ENCODE measurements at places on chromosomes 4 and X.

GRCh38 chrX:9992724-9993123 lies 25.6 kb downstream of the CLDN34 start:
- DNase-seq = no peak

- DNase-seq = no peak
These were observed 137.4 kb upstream of the GUCY1A1 start for GRCh38 chr4:155529272-155529671.

DNA sequence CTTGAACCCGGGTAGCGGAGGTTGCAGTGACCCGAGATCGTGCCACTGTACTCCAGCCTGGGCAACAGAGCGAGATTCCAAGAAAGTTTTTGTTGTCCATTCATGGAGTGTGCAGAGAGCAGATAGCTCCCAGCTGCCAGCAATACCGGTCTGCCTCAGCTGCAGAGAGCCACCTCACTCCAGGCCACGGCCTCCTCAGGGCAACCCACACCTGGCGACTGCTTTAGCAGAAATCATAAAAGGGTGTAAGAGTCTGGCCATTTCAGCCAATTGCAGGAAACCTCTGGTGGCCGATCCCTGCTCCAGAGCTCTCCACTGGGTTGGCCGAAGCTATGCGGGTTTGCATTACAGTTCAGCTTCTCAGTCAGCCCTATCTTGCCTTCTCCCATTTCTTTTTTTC lies 227.4 kb upstream of the BCOR start:
- DNase-seq = no peak

GRCh38 chr4:150938417-150938816 lies 76.7 kb downstream of the LRBA start:
- DNase-seq = no peak

- DNase-seq = peak; percentile 8
These were observed at the start of gene ADAMTS3 for GRCh38 chr4:72568959-72569718. TSS of gene ADAMTS3 (minus strand) at chr4:72569221. CDS start at chr4:72568762, 459 bp downstream.

GRCh38 chrX:116436358-116436816 lies at the start of gene SLC6A14:
TSS of gene SLC6A14 (plus strand) at chrX:116436606. CDS start at chrX:116436710, 104 bp downstream.
- DNase-seq = no peak

DNA sequence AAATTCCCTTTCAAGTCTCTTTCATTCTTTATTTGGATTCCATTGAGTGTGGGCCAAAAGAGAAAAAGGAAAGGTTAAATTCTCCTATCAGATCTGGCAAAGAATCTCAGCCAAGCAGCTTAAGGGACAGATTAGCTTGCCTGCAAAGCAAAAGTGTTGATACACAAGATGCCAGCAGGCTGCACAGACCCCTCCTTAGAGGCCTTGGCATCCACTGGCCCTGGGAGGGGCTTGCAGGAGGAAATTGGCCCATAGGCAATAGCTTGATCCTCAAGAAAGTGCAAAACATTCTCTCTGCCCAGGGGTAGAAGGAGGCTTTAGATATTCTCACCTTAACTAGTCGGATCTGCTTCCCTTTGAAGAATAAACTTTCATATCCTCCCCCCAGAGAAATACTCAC lies 300.4 kb upstream of the CPEB2 start:
- DNase-seq = no peak

DNA sequence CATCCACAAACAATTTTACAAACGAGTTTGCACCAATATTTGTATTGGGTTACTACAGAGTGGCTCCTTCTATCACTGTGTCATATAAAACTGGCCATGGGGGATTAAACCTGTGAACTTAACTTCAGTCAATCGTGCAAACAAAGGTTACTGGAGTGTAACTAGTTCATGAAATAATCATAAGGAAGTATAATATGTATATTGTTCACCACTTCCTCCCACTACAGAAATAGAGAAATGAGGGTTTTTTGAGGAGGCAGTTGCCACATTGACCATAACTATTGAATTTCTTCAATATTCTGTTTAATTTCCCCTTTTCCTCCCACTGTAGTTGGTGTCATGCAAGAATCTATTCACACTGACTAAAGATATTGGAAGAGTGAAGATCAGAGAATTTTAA lies at the start of gene GPR82:
Gene GPR82, plus strand, starts transcription at position 356 of the 400 bp plus-strand sequence. CDS start 2,846 bp downstream, outside the sequence.
- DNase-seq = no peak

DNA sequence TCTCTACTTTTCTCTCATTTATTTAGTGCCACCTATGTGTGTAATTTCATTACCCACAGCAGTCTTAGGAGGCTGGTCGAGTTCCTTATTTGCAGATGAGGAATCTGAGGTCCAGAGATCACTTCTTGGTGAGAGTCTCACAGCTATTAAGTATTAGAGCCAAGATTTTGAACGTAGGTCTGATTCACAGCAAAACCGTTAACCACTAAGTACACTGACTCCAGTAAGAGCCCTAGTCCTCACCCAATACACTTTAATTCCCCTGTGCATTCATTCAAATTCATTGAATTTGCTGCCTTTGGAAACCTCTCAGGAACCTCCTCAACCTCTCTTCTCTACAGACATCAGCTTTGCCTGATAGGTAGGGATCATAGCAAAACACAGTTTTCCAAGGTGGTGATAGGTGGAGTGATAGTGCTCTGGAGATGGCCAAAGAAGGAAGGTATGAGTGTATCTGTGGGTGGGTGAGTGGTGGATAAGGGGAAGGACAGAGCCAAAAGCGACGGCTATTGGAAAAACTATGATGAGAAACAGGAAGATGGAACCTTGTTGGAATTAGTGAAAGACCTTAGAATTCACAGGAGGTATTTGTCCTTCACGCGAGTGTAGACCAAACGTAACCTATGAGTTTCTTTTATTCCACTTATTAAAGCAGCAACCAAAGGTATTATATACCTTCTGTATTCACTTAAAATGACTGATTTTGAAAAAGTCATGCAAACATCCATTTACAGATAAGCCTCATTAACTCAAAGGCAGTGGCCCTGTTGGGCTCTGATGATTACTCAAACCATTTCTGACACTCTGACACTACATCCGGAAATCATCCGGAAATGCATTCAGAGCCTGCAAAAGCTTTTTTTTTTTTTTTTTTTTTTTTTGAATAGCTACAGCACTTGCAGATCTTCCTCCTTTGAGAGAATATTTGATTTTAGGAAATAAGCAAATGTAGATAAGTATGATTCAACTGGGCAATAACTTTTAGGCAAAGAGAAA lies 6.3 kb downstream of the FMR1 start:
- no peak for DNase-seq

DNA sequence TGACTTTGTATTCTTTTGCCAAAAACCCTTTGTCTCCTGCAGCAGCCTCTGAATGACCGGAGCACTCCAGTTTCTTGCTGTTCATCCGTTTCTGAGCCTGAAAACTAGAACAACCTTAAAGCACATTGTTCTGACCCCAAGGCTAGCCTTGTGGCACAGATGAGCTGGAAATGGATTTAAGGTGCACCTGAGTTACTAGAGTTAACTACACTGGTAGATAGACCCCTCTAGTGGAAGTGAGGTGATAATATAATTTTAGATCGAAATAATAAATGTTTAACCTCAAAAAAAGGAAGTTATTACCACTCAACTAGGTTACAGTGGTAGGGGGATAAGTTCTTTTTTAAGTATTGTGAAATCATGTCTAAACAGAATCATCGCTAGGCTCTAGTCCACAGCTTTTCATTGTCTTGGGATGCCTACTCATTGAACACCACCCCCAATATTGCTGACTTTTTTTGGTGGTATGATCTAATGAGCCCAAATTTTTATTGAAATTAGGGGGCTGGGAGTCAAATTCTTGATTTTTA lies 2.7 kb downstream of the PLS3 start:
- DNase-seq = no peak

GRCh38 chr4:10161146-10161545 lies 44.5 kb upstream of the WDR1 start:
- no peak for DNase-seq

DNA sequence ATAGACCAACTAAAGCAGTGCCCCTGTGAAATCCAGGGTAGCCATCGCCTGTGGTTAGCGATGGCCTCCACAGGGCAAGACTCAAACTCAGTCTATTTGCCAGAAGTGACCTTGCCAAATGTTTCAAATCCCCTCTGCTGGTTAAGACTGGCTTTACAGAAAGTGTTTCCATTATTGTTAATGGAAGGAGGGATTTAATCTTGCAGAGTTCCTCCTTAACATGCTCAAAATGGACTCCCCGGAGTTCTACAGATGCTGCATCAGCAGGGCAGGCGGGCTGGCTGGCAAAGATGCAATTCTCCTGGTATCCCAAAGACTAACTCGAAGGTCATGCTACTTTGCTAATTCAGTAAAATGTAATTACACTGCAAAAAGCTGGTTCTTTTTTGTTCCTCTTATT lies 313.0 kb upstream of the SLC7A11 start:
- DNase-seq = no peak

DNA sequence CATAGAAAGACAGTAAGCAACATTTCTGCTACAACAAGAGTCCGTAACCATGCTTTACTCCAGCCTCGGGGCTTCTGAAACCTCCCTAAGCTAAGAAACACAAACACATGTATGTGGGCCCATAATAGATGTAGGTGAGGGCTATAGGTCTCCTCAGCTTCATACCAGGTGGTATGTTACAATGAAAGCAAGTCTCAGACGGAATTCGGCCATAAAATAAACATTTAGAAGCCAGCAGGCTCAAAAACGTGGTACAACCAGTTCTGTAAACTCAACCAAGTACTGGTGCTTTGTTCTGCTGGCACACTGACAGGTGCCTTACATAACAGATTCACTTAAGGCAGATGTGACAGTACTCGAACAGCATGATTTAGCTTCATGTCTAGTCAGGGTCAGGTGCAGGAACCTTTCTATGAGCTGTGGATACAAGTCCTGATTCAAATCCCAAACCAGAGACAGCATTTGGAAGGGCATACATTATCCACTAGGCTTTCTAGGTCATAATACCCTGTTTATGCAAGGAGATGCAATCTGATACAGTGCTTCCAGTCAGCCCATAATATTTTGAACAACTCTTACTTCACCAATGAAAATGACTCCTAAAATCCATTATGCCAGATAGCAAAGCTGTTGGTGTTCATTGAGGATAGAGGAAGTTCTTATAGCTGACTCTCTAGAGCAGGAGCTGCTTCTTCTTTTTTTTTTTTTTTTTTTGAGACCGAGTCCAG lies 113.8 kb upstream of the ENPP6 start:
- no peak for DNase-seq

GRCh38 chr4:102403116-102403515 lies 57.8 kb upstream of the SLC39A8 start:
- no peak for DNase-seq

GRCh38 chr4:73698217-73698616 lies 42.2 kb upstream of the CXCL8 start:
- DNase-seq = no peak

DNA sequence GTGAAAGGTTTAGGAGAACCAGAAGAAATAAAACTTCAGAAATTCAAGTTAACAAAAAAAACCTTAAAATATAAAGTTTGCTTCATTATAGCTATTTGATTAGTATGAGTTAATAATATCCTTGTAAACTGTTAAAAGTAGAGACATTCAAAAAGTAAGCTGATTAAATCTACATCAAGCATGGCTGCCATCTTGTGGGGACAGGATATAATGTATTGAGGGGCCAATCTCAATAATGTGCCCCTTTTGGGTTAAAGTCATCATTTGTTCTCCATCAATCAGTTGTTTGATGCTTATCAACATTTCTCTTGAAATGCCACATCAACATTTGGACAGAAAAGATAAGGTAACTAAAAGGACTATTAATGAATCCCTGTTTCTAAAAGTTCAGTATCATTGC lies 4.6 kb upstream of the GRID2 start:
- DNase-seq = no peak

DNA sequence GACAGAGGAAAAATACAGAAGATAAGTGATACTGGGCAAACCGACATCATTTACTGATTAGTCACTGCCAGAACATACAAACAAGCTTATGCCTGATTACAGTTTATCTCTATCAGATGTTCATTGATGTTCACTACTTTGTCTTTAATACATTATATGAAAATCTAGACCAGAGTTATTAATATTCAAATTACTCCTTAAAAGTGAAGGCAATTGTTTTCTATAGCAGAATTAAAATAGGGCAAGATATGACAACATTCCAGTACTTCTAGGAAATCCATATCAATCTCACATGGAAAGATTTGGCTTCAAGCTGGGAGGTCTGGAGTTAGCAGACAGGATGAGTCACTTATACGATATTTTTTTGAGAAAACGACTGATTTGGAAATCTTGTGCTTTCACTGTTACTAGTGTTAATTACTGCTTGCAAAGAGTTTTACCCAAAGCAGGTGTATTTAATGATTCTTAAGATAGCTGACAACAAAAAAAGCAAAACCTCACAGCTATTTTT lies 31.8 kb downstream of the HPGD start:
- DNase-seq = no peak

GRCh38 chrX:110563282-110563681 lies 204.6 kb downstream of the RTL9 start:
- no peak for DNase-seq

DNA sequence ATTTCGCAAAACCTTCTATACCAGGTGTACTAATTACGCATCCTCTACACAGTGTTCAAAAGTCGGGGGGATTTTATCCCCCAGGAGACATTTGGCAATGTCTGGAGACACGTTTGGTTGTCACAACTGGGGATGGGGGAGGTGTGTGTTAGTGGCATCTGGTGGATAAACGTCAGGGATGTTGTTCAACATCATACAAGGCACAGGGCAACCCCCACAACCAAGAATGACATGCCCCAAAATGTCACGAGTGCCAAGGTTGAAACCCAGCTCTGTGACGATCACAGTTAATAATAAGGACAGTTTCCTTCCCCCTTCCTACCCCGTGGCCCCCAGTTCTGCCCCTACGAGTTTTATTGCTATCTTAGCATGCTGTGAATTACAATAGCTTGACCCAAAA lies 15.9 kb upstream of the SEL1L3 start:
- no peak for DNase-seq

DNA sequence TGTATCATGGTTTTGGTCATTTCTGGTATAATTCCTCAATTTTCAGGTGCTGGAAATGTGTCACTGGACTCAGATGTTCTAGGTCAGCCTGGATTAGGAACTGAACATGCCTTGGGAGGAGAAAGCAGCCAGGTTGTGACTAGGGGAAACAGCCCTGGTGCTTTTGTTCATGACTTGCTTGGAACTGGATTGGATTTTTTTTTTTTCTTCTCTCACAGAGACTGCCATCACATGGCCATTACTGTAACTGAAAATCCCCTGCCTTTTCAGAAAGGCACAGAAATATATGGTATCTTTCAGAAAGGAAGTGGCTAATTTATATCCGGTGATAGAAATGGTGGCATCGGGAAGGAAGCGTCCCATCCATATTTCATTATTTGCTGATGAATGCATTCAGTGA lies 34.6 kb downstream of the SEPTIN11 start:
- no peak for DNase-seq

GRCh38 chrX:107000013-107000515 lies at the start of gene MORC4:
TSS of gene MORC4 (minus strand) at chrX:107000212. CDS start at chrX:106999969, 243 bp downstream.
- DNase-seq = peak; percentile 26

GRCh38 chrX:63471004-63471403 lies 119.9 kb upstream of the SPIN4 start:
- no peak for DNase-seq

GRCh38 chrX:40062525-40063155 lies 35.1 kb downstream of the BCOR start:
- DNase-seq = no peak
